ENCODE measurements at places on chromosomes 7 and 10.

DNA sequence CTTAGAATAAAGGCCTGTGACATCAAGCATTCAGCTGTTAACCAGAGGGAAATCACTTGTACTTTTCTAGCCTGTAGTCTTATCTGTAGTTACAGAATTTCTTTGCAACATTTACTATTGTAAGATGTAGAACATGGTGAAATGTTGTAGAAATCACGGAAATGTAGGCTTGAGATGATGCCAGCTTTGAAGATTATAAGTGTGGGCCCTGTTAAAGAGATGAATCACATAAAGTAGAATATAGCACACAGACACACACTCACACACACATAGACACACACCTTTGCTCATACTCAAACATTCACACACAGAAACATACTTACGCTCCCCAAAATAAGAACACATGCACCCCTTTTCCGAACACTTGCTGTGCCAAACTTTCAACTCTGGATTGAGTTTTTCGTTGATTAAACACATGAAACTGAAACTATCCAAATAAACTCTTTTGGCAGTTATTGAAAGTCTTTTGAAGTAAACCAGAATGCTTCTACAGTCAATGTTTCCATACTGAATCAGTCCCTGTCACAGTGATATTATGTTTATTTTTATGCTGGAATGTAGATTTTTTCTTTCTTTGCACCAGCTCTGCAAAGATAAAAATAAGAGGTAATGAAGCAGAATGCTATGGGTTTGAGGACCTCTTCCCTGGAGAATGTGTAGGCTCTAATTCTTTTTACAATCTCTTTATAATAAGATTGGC is 230.3 kb upstream of the MEOX2 start:
- no peak for DNase-seq

- DNase-seq, result no peak
Measured at GRCh38 chr10:120336306-120336910, 120.6 kb upstream of the PLPP4 start.

DNA sequence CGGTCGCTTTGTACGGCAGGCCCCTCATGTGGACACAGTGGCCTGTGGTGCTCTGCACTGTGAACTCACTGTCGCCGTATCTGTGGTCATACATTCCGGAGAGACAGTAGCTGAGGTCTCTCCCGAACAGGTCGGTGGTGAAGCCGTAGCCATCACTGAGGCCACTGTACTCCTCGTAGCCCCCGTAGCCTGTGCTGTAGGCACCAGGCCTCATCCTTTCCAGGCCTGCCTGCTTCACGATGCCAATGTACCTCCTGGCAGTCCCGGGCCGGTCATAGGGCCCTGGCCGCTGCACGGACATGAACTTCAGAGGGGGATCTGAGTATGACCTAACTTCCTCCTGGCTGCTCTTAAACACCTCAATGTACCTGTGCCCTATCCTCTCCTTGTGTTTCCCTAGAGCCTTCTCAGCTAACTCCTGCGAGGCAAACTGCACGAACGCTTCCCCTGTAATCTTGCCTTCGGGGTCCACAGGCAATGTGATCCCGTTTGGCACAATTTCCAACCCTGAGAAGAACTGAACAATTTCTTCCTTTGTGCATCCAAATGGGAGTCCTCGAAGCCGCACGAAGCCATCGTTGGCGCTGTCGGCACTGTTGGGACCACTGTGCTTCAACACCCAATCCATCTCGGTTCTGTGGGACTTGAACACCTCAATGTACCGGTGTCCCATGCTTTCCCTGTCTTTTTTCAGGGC is 15.7 kb downstream of the FXYD4 start:
- no peak for DNase-seq

DNA sequence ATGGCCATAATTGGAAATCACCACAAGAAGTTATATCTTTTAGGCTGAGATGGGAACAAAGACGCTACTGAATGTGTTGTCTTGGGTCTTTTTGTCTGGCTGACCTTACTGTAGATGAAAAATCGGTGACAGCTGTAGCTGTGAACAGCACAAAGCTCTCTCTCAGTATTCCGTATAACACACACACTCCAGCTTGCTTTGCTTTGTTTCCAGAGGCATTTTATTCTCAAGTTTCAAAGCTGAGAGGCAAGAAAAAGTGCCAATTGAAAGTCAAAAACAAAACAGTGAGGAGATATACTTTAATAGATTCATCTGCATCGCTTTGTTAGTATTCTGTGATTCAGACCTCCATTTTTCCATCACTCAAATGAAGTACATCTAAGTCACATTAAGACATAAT is 39.6 kb upstream of the CABCOCO1 start:
- no peak for DNase-seq

DNA sequence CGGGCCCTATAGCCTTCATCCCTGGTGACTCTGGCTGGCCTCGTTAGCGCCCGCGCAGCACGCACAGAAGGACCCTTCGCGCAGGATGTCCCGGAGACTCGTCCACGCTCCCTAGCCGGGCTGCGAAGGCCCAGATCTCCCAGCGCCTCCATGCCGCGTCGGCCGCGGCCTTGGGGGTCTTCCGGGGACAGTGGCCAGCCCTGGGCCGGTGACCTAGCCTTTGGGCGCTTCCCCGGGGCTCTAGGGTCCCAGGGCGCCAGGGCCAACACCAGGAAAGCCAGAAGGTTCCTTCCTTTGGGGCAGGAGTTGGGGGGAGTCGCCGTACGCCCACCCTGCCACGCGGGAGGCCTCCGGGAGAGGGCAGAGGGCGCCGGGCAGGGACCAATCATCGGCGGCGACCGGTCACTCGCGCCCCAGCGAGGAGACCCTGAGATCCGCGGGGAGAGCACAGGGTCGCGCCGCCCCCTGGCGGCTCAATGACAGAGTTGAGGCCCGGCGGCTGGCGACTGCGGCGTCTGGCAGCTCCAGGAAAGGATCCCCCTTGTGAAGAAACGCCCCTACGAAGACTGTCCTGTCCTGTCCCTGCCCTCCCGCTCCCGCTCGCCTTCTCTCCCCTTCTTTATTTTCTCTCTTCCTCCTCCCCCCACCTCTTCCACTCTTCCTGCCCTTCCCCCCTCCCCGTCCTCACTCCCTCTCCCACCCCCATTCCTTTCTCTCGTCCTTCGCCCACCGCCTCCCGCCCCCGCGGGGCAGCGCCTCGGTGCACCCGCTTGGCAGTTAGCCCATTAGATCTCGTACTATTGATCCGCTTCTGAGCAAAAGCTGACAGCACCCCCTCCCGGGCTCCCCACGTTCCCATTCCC is 62.3 kb upstream of the LBX1 start:
- peak; percentile 52 for DNase-seq

DNA sequence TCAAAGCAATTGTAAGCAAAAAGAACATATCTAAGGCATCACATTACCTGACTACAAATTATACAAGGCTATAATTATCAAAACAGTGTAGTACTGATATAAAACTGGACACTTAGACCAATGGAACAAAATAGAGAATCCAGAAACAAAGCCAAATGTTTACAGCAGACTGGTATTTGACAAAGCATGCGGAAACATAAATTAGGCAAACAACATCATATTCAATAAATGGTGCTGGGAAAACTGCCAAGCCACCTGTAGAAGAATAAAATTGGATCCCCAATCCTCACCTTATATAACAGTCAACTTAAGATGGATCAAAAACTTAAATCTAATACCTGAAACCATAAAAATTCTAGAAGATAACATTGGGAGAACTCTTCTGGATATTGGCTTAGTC is 240.8 kb upstream of the POM121L12 start:
- no peak for DNase-seq

DNA sequence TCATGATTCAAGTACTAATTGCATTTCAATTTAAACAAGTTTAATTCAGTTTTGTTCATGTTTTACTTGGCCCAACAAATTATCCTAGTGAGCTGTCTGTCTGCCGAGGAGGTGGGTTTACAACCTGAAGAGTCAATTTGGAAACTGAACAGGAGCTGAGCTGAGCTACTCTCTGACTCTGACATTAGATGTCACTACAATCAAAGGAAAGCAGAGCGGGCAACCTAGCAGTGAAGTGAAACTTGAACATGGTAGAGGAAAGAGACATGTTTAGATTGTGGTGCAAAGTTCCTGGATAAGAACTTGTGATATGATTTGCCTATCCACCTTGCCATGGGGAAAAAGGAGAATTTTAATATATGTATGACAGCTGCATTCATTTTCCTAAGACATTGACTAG is 9.6 kb upstream of the AGR3 start:
- DNase-seq, result peak; percentile 39

GRCh38 chr7:9498303-9498702 is 1064.9 kb downstream of the NXPH1 start:
- no peak for DNase-seq

DNA sequence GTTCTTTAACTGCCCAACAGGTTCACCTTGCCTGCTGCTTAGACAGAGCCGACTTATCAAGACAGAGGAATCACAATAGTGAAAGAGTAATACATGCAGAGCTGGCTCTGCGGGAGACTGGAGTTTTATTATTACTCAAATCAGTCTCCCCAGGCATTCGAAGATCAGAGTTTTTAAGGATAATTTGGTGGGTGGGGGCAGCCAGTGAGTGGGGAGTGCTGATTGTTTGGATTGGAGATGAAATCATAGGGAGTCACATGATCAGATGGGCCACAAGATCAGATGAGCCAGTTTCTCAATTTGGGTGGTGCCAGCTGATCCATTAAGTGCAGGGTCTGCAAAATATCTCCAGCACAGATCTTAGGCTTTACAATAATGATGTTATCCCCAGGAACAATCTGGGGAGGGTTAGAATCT is 131.3 kb downstream of the AKR1D1 start:
- DNase-seq, result no peak

DNA sequence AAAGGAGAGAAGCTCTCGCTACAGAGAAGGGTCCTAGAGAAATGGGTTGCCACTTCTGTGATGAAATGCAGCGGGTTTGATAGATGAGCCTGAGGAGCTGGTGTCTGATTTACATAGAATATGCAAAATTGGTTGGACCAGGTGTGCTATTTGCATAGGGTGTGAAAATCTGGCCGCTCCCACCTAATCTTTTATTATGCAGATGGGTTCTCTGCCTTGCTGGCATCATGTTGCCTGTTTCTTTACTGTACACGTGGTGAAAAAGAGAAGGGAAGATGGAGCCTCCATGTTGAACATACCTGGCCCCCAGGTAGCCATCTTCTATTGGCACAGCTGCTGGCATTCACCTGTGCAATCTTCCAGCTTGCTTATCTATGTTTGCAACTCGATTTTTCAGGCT is 212.2 kb downstream of the ANKRD7 start:
- DNase-seq, result no peak

- no peak for DNase-seq
Measured at GRCh38 chr7:76202666-76203030, 952 bp downstream of the SRRM3 start.

DNA sequence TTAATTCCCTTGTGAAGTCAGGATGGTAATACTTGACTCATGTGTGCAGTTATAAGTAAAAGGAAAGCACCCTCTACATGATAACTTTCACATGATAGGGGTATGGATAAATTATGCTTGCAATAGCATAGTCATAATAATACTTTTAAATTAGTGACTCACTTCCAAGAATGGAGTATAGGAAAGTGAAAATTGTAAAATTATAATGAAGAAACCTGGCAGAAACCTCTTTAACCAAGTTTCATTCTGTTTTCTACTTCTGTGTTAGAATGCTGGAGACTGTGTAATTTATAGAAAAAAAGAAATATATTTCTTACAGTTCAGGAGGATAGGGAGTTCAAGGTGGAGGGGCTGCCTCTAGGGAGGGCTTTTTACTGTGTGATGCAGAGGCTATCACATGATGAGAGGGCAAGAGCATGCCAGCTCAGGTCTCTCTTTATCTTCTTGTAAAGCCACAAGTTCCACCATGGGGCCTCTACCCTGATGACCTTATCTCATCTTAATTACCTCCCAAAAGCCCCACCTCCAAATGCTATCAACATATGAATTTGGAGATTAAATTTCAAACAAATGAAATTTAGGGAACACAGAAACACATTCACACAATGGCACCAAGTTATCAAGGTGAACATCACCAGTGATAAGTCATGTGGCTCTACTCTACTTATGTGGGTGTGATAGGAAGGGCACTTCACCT is 43.2 kb downstream of the HDAC9 start:
- DNase-seq, result peak; percentile 35
